Hippocampal formation (tissue), 2 donors: ENCODE measurements at places on chromosomes 5 and 9.

DNA sequence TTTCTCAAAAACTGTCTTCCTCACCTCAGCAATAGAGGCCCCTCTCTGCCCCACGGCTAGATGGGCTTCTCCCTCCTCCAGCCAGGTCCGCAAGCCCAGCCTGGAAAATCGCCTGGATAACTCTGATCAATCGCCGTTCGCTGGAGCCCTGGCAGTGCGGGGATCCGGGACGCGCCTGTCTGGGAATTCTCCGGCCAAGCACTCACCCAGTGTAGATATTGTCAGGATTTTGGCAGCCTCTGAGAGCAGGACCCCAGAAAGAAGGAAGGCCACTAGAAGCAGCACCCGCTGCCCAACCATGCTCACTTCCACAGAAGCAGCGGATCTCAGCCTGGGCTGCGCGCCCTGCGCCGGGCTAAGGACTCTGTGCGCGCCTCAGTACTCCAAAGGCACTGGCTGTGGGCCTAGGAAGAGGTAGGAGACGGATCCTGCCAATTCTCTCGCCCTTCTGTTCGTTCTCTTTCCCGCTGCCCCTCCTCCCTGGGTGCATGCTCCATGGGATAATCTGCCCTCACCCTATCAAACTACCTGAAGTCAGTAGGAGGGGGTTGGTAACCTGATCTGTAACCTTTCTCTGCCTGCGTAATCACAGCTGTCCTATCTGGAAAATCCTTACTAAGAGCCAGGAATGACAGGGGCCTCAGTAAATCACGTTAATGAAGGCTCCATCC is at the start of gene UGT3A1:
Gene UGT3A1, minus strand, starts transcription at position 450 of the 671 bp plus-strand sequence. Its CDS starts 150 bp downstream, at position 300.
- no peak for DNase-seq

DNA sequence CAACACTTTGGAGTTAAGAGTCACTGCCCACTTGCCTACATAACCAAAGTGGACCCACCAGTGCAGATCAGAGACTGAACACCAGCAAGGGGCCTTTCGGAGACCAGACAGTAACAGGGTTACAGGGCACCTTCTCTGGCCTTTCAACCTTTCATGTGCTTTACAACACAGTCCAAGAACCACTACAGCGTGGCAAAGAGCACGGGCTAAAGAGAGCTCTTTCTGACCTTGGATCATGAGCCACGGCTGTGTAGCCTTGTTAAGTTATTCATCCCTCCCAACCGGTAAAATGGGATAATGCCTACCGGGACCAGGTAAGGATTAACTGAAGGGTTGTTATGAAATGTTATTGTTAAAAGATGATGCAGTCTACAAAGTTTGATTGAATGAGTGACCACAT is 75.0 kb downstream of the TLE1 start:
- no peak for DNase-seq

GRCh38 chr9:113641100-113641885 is 177.8 kb downstream of the RGS3 start:
- DNase-seq = no peak

DNA sequence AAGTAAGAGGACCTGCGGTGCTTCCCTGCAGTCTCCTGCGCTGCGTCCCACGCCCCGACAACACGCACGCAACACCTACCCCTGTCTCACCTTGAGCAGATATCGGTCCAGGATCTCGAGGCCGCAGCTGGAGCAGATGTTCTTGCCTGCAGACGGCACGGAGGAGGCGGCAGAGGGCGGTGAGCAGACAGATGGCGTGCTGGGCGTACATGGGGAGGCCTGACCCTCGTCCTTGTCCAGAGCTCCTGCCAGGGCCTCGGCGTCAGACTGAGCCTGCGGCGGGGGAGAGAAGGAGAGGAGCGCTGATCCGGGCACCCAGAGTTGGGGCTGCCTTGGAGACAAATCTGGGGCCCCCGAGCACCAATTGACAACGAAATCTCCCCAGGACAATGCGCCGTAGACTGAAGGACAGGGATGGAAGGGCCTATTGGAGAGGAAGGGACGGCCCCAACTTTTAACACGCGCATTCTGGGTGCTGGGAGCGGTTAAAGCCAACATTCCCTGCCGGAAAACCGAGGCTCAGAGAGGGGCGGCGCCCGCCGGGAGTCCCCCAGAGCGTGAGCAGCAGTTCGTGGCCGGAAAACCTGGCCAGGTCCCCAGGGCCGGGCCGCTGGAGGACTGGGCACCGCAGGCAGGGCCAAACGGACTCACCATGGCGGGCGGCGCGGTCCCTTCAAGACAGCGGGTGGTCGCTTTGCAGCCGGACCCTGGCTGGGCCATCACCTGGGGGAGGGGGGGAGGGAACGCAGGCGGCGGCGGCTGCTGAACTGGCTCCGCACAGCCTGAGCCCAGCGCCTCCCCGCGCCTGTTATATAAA is 1.8 kb downstream of the LHX6 start:
- DNase-seq = no peak

DNA sequence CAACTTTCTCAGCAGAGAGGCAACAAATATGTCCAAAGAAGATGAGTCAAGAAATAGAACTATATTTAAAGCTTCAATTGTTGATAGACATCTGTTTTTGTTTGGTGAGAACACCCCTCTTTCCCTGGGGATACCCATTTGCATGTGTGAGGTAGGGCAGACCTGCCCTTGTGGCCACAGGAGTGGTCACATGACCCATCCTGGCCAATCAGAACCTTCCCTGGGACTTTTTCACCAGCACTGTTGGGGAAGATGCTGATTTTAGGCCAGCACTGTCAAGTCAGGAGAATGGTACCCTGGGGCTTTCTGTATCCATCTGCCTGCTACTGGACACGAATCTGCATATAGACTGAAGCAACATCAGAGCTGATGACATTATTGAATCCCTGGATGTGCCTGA is 211.2 kb downstream of the CDK5RAP2 start:
- no peak for DNase-seq

- no peak for DNase-seq
Measured at GRCh38 chr5:134994560-134995156, 27.0 kb downstream of the CATSPER3 start.

DNA sequence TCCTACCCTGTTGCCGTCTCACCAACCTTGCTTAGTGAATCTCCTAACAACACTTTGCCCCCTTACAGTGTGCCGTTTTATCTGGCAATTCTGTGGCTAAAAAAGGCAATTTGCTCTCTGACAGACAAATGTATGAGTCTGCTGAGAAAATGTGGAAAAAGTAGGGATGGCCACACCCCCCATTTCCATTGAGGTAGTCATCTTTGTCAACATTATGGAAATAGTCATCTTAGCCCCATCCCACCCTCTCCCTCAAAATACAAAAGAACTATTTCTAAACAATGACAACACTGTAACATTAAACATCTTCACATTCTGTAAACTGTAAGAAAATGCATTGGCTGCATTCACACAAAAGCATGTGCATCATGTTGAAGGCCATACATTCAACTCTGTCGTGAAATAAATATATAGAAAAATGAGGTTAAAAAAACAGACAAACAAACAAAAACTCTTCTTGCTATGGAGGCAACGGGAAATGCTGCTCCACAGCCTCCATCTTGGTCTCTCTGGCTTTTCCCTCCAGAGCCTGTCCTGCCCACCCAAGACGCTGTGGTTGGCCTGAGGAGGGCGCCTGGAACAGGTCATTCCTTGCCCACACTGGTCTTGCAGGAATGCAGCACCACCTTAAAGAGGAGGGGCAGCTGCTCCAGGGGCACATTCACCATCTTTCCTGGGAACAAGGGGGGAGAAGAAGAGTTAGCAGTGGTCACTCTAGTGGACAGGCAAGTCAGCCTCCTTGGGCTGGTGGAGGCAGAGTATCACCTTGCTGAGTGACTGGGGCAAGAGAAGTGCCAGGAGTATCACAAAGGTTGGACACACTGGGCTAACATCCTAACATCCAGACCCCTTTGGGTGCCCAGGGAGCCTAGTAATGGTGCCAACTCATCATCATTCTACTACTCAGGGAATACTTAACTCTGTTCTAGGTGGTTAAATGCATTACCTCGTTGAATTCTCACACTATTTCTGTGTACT is 15.2 kb upstream of the NR5A1 start:
- DNase-seq = no peak
